Stimulated activated naive CD8-positive, alpha-beta T cell treated with anti-CD3 and anti-CD28 coated beads, Interleukin-15, Interleukin-2, amounts not matched to agents 100 U/mL and 50 U/mL, for 24 hours (primary cell): ENCODE measurements at places on chromosomes 7 and 10.

DNA sequence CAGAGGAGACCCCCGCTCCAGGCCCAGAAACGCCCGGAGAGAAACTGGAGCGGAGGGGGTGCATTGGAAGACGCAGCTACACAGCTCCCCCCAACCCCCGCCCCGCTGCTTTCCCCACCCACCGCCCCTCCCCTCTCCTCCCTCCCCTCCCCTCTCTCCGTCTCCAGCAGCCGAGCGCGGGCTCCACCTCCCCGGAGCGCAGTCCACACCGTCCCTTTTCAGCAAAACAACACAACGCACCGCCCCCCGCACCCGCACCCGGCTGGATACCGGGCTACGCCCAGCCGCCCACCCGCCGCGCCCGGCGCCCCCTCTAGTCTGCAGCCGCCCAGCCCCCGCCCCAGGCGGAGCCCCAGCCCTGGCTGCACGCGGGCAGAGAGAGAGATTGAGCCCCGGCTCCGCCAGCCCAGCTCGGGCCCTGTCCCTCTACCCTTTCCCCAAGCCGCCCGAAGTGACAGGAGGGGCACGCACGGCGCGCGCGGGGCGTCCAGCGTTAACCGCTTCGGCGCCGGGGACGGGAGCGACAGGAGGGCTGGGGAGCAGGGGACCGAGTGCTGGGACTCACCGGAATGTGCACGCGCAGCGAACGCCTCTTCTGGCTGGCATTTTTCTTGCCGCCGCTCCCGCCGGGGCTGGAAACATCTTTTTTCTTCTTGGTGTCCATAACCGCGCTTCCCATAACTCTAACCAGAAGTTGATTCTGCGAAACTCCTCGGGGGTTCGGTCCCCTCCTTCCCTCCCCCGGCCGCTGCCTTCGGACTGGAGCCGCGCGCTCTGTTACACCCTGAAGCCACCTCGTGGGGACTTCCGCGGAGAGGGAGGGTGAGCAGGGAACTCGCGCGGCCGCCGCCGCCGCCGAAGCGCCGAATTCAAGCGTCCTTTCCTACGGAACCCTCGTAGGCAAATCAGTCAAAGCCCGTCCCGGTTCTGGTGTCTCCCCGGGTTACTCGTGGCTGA lies 695 bp downstream of the PRKAG2 start:
- peak; percentile 75 for DNase-seq

DNA sequence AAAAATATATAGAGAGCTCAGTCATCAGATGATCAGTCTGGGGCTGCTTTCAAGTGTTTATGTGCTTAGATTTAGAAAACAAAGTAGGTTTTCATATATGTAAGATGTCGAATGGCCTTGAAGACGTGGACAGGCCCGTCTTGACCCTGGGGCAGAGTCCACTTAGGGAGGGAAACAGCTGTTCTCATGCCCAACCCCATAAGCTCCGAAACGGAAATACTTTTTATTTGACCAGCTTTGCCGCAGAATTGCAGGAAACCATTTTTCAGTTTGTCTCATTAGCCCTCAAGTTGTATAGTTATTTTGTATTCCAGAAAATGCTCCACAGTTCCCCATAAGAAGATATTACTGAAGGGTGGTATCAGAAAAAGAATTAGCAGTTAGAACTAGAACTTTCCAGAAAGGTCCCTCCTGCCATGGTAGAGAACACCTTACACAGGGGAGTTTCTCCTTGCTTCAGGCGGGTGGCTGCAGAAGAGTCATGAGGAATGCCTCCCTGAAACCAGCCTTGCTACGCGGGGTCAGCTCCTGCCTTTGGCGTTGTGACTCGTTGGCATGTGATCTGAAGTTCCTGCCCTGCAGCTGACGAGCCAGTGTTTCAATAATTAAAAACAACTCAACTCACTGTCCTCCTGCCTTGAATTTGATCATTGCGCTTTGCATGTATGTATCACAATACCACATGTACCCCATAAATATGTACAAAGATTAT lies 192.7 kb downstream of the CELF2 start:
- no peak for DNase-seq

GRCh38 chr7:152894295-152895170 lies 135.0 kb downstream of the ACTR3B start:
- peak; percentile 55 for DNase-seq

DNA sequence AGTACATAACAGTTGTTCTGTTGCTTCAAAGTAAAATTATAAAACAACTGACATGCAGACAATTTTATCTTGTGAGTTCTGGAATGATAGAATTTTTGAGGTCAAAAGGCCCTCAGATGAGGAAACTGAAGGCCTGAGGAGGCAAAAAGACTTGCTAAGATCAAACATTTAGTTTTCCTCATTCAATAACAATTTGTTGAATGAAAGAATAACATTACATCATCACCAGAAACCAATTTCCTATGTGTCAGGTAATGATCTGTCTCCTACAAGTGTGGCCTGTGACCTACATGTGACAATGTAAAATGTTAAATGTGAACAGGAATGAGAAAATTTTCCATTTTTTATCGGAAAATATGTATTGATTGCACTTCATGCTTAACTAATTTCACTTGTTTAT lies 16.6 kb upstream of the ASB4 start:
- no peak for DNase-seq

- no peak for DNase-seq
These were observed 110.7 kb downstream of the INPP5A start for GRCh38 chr10:132648072-132648850.

- no peak for DNase-seq
These were observed 402.6 kb downstream of the NRG3 start for GRCh38 chr10:82277591-82277990.
